Smooth muscle cell of the brain vasculature (primary cell): ENCODE measurements at places on chromosomes 2 and 18.

DNA sequence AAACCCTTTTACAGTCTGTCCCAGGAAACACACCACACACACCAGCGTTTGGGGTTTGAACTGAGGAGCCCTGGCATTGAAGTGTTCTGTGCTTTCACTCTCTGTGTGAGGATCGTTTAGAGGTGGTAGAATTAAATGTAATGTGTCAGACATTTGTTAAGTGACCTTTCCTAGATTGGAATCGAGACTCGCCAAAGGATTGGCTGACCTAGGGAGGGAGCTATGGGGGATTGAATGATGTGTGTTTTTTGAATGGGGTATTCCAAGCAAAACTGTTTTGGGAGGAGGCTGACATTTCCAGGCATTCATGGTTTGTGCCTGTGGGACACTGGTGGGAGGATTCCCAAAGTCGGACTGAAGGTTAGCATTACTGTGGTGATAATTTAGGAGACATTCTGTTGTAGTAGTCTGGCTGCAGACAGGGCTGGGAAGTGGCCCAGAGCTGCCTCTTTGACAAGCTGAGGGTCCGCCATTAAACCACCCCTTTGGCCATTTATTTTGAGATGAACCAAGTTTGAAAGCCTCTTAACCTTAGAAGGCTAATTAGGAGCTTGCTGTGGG lies 1.7 kb downstream of the MYO1B start:
- no peak for DNase-seq

DNA sequence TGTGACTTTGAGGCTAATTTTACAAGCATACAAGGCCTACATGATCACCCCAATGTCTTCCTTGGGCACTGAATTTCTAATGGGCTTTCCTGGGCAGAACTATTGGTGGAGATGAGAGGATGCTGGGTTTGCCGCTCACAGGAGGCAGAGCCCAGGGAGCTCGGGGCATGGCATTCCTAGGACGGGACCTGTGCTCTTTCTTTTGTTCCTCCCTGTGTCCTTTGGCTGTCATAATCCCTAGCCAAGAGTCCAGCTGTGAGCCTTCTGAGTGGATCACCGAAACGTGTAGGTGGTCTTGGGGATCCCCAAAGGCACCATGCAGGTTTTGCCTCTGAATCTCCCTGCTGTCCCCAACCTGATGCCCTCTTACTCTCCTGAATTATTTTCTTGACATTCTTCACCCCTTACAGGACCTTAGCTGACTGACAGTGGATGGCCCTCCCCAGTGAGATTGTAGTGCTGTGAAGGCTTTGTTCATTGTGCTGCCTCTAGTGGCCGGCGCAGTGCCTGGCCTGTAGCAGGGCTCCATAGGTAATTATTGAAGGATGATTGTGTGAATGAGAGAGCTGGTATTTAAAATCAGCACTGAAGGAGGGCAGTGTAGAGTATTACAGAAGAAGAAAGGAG lies 221.9 kb downstream of the ZNF407 start:
- DNase-seq = no peak

GRCh38 chr2:41963661-41964525 lies 83.9 kb upstream of the PKDCC start:
- peak; percentile 51 for DNase-seq

DNA sequence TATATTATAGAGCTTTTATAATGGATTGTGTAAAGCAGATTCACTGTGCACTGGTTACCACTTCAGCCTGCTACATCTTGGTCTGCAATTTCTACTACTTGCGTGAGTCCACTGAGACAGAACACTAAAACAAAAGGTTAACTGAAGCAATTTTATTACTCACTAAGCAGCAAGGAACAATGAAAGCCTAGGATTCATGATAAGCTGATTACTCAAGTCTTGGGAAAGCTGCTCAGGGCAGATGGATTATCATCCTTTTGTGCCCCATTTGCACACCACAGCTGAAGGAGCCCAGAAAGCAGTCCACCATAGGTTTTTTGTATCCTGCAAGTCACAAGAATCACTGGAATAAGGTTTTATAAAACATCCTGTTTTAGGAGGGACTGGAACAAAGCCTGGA lies 1215.2 kb upstream of the TMEFF2 start:
- no peak for DNase-seq

GRCh38 chr18:3268306-3268705 lies 6.4 kb downstream of the MYL12B start:
- no peak for DNase-seq

DNA sequence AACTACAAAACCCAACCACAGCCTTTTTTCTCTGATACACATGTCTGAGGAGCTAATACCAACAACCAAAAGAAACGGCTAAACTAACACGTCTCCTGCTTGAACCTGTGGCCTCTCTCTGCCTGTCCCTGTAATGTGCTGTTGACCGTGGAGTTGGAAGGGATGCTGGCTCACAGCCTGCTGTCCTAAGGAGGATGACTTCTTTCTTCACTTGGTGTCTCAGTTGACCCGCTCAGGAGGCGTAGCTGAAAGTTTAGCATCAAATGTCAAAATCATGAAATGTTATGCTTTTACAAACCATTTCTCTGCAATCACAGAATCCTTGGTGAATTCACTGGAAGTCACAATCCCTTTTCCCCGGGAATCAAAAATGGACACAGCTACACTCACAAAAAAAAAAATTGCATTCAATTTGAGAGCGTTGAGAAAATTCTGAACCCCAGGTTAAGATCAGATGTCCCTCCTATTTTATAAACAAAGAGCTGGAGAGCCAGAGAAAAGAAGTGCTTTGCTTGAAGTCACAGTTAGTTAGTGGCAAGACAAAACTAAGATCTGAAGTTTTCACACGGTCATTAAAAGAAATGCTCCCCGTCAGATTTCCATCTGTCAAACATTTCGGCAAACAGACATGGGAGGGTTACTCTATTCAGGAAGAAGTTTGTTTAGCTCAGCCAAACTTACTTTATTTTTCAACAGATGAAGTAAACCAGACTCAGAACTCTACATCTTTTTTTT lies 74.3 kb downstream of the IRS1 start:
- DNase-seq = no peak
